ENCODE measurements at places on chromosomes 12 and 14. TPM values are rescaled to one million over a fixed set of nuclear protein-coding genes. Genes with fewer than 3 reads are reported as not detected.

The TEX52 gene
- total RNA-seq: not detected

The SLC6A15 gene
- 0.77 TPM for total RNA-seq

The MDP1 gene
- total RNA-seq: 18.0 TPM

The RFLNA gene
- 43.1 TPM for total RNA-seq

The CARMIL3 gene
- not detected for total RNA-seq

The TDRD9 gene
- 2.5 TPM for total RNA-seq

The ABCC9 gene
- total RNA-seq: 51.0 TPM
